ENCODE measurements at places on chromosomes 7 and 10.
A peak's percentile ranks its signal among the peaks of the same experiment; 100 is the strongest.

GRCh38 chr7:93150200-93150835, 2.1 kb upstream of the SAMD9L start:
- no peak for DNase-seq

DNA sequence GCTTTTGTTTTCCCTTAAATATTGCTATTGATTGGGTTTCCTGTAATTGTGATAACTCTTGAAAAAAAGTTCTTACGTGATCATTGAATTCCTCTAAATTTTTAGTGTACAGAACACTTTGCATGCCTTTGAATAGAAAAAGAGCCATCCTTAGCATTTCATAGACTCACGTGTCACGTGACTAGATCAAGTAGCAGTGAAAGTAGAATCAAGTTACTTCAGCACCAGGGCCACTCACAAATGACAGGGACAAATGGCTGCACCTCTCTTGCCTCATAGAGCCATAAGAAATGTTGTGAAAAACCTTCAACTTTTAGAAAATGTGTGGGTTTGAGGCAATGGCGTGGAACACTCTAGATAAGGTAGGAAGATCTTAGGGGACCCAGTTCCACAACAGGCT, 203.8 kb downstream of the ZEB1 start:
- no peak for DNase-seq

GRCh38 chr10:88507404-88507803, 75.7 kb downstream of the RNLS start:
- no peak for DNase-seq

- no peak for DNase-seq
Observed at GRCh38 chr10:31669357-31669756, 259.3 kb downstream of the ARHGAP12 start.

- peak; percentile 55 for DNase-seq
Observed at GRCh38 chr7:2978408-2978807, 65.3 kb downstream of the CARD11 start.

DNA sequence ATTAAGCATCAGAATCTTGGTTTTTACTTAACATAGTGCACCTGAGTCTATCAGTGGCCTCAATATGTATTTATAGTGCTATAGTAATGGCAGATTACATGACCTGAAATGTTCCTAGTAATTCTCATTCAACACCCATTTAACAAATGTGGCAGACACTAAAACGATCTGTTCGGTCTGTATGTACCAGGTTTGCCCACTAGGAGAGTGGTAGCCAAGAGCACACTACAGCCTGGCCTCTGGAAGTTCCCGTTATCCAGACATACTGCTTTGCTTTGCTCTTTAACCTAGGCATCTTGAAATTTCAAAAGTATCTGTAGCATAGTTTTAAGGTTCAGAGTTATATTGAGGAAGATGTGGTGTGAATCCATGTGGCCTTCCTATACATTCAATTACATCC, 395.7 kb upstream of the NRG3 start:
- DNase-seq = no peak

DNA sequence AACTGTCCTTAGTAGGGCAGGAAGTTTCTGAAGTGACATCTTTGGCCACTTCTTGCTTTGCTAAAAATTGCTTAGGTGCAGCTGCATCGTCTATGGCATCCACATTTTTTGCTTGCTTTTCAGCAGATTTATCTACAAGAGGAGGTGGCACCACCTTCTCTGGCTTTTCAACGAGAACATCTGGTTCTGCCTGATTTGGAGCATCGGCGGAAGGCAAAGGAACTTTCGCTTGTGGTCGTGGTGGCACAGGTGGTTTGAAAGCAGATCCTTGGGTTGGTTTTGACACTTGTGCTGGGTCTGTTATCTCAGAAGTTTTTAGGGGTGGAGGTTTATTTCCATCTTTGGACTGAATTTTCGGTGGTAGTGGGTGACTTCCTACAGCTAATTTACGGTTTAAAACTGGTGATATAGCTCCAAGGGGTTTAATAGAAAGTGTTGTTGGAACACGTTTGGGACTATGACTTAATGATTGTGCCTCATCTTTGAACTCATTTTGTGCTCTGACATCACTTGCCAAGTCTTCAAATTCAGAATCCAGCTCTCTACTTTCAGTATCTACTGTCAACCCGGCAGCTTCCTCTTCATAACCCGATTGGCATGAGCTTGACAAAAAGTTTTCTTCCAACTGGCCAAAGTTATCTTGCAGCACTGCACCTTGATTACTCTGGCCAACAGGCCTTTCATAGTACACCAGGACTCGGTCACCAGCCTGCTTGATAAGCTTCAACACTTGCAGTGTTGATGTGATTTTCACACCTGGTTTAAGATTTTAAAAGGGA, 44.0 kb downstream of the SLC18A2 start:
- no peak for DNase-seq

DNA sequence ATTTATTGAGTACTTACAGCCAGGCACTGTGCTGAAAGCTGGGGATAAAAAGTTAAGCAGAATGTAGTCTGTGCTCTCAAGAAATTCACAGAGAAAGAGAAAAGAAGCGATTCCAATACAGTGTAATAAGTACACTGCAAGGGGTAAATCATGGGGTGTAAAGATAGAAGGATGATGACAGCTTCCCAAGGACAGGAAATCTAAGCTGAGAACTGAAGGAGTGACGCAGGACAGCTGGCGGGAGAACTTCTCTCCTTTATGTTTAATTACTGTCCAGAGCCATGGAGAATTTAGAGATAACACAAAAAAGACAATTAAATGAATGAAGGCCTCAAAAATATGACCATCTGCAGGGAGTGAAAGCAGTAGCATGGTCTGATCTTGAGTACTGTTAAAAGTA, 34.8 kb downstream of the C7orf33 start:
- no peak for DNase-seq

- no peak for DNase-seq
Observed at GRCh38 chr10:62183857-62184795, 84.5 kb downstream of the RTKN2 start.

DNA sequence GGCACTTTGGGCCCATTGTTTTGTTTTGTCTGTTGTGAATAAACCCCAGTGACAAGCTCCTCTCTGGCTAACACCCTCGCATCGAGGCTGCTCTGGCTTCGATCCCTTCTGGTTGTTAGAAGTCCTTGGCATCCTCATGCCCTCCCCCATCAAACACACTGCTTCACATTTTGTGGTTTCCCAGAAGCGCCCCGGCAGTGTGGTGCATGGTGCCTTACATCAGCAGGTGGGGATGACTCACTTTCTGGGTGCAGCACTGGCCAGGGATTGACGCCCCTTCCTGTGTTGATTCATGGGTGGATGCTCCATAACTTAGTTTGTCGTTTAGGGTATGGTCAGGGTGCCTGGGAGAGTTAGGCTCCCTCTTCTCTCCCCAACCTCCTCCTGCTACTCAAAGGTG, 51.4 kb downstream of the PLPP4 start:
- no peak for DNase-seq

- DNase-seq = no peak
Observed at GRCh38 chr7:7812112-7812511, 93.7 kb upstream of the RPA3 start.

DNA sequence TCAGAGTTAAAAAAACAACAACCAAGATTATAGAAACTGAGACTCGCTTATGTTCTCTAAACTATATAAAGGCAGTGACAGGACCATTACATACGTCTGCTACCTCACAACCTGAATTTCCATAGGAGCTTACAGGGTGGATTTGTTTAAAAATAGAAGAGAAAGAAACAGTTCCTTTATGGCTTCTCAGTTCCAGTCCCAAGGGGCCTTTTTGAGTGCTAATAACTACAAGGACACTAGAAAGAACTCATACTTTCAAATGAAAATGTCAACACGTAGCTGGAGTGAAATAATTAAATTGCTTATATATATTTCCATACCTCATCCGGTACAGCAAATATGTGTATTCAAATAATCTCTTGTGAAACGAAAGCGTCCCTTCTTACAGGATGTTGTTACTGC, 19.7 kb downstream of the TSPAN12 start:
- no peak for DNase-seq

DNA sequence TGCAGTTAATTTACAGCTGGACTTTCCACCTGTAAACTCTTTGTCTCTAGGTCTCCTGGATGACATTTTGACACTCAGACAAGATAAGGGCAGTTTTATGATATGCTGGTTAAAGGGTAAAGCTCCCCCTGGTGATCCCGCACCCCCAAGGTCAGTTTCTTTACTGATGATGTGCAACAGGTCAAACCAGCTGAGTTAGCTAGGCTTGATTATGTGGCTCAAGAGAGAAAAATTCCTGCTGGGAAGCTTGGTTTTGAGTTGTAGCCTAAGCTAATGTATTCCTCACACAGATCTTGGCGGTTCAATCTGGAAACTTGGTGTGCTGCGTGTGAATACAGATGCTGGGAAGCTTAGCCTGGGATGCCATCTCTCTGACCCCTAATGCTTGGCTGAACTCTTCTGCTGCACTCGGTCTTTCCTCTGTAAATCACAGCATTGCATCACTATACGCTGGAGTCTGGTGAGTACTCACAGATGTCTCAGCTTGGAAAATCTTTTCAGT, 11.4 kb upstream of the AKR1D1 start:
- no peak for DNase-seq

- no peak for DNase-seq
Observed at GRCh38 chr7:45080265-45080957, 8.4 kb downstream of the NACAD start.

GRCh38 chr7:1401011-1401410, 58.3 kb downstream of the MICALL2 start:
- no peak for DNase-seq

DNA sequence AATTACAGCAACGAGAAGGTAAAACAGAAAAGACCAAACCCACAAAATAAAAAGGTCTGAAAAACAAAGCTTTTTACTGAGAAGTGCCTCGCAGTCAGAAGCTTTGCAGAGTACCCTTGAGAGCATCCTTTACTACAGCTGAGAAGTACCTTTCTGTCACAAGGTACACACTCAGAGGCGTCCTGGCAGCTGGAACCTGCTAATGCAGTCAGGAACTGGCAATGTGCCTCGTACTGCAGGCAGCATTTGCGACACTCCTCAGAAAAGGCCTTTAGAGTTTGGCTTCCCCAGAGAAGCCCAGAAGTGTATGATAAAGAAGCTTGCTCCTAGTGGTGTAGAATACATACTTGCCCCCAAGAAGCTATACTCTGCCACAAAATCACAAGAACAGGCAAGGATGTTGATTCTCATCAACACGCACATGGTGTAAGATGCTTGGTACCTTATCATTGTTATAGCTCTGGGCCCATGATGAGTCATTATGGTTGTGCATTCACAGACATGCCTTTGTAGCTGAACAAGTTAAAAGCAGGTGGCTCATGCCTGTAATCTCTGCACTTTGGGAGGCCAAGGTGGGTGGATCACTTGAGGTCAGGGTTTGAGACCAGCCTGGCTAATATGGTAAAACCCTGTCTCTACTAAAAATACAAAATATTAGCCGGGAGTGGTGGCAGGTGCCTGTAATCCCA, 2.0 kb upstream of the GTPBP4 start:
- peak; percentile 51 for DNase-seq

DNA sequence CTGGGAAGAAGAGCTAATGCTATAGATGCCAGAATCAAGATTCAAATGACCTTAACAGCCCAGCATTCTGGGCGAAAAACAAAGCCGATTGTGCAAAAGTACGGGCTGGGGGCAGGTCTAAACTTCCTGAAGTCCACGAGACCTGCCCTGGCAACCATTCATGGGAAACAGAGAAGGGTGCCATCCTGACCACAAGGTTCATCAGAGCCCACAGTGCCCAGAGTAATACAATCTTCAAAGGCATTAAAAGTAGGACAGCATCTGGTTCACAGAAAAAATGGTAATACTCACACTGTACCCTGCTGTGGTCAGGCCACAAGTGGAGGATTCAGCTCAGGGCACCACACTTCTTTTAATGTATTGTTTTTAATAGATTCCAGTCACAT, 36.1 kb downstream of the SORBS1 start:
- no peak for DNase-seq

- no peak for DNase-seq
Observed at GRCh38 chr10:107611115-107611514, 446.6 kb upstream of the SORCS1 start.

- DNase-seq = no peak
Observed at GRCh38 chr7:33040803-33041516, 21.6 kb downstream of the NT5C3A start.

GRCh38 chr7:7221599-7222038, 39.3 kb downstream of the C1GALT1 start:
- no peak for DNase-seq

- no peak for DNase-seq
Observed at GRCh38 chr7:16951483-16952080, 69.8 kb upstream of the AGR3 start.

GRCh38 chr7:1124816-1125602, 35.0 kb downstream of the ZFAND2A start:
- DNase-seq = peak; percentile 59

- DNase-seq = no peak
Observed at GRCh38 chr10:8893102-8893501, 838.6 kb downstream of the GATA3 start.

GRCh38 chr10:18500576-18500975, 150.8 kb downstream of the NSUN6 start:
- no peak for DNase-seq

GRCh38 chr10:88118729-88119128, 255.3 kb downstream of the PTEN start:
- DNase-seq = no peak

GRCh38 chr10:30553626-30554439, 75.7 kb downstream of the LYZL2 start:
- DNase-seq = peak; percentile 89

DNA sequence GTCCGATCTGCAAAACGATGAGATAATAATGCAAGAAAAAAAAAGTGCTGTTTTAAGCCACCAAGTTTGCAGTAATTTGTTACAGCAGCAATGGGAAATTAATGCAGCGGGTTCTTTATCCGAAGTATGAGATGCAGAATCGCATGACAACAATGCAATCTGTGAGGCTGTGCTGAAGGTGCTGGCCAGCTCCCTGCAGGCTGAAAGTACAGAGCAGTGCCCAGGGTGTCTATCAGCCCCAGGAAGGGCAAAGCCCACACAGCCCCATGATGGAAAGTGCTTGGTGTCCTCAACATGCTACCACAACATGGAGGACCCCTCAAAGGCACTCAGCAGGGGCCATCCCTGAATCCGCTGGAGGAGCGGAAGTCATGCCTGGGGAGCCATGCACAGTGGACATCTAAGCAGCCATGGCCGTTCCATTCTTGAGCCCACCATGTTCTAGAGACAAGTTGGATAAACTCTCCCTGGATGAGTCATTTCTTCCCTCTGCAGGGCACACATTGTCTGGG, 199.5 kb upstream of the PFKP start:
- no peak for DNase-seq

DNA sequence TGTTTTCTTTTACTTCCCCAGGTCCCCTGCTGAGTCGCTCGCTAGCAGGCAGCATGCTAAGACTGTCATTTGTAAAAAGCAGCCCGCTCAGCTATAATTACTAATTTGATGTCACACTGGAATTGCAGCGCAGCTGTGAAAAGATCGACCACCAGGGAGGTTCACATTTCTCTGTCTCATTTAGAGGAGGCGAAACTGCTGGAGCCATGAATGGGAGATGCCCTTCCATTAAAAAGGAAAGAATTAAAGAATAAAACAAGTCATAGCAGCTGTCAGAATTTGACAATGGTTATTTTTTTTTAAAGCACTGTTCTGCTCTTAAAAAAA, 153.5 kb downstream of the PIP4K2A start:
- DNase-seq = no peak

- no peak for DNase-seq
Observed at GRCh38 chr10:51063659-51064535, 10.4 kb upstream of the PRKG1 start.
